ENCODE measurements at places on chromosomes 1 and 21. TPM values are rescaled to one million over a fixed set of nuclear protein-coding genes. Genes with fewer than 3 reads are reported as not detected.

The TMPRSS3 gene
- total RNA-seq = 0.45 TPM

The DNM3 gene
- total RNA-seq = 7.1 TPM

The SPRR2E gene
- not detected for total RNA-seq

The DIRAS3 gene
- 0.27 TPM for total RNA-seq

The MAP10 gene
- 0.56 TPM for total RNA-seq

The CLCA1 gene
- not detected for total RNA-seq

The ZNF670 gene
- 2.3 TPM for total RNA-seq

The PIGV gene
- total RNA-seq = 10.8 TPM

The ATP8B2 gene
- 92.2 TPM for total RNA-seq

The SLC6A9 gene
- total RNA-seq = 17.3 TPM

The S100A16 gene
- 436 TPM for total RNA-seq

The SPRR2G gene
- total RNA-seq = not detected

The TRPM2 gene
- total RNA-seq = 11.1 TPM

The MYOG gene
- not detected for total RNA-seq

The LORICRIN gene
- not detected for total RNA-seq

The NKAIN1 gene
- 1.4 TPM for total RNA-seq

The OR14K1 gene
- total RNA-seq = not detected

The PEX14 gene
- total RNA-seq = 21.0 TPM

The IGFN1 gene
- 0.49 TPM for total RNA-seq

The HCN3 gene
- 2.0 TPM for total RNA-seq

The KRTAP6-1 gene
- total RNA-seq = not detected

The PPFIA4 gene
- 3.5 TPM for total RNA-seq

The RNU1-1 gene
- under 0.01 TPM for total RNA-seq

The GBP6 gene
- total RNA-seq = not detected

The TCHH gene
- total RNA-seq = 0.38 TPM

The LCE1F gene
- not detected for total RNA-seq

The CYP4X1 gene
- 1.3 TPM for total RNA-seq

The C1QC gene
- not detected for total RNA-seq

The TDRD5 gene
- total RNA-seq = 0.40 TPM

The KIF26B gene
- 0.13 TPM for total RNA-seq

The LCE2C gene
- not detected for total RNA-seq

The SRSF10 gene
- 177 TPM for total RNA-seq

The DNALI1 gene
- total RNA-seq = not detected

The FAM3B gene
- 0.16 TPM for total RNA-seq

The HES2 gene
- 0.68 TPM for total RNA-seq

The TMEM79 gene
- total RNA-seq = 4.0 TPM

The KRTAP19-3 gene
- not detected for total RNA-seq

The TNFRSF4 gene
- not detected for total RNA-seq

The TARS2 gene
- 35.7 TPM for total RNA-seq

The CIART gene
- 0.40 TPM for total RNA-seq

The SH3D21 gene
- total RNA-seq = 6.3 TPM

The CD247 gene
- total RNA-seq = 1.4 TPM

The OR6N1 gene
- not detected for total RNA-seq

Data from A375 (cell line).